Stimulated activated CD4-positive, alpha-beta T cell treated with anti-CD3 and anti-CD28 coated beads, Interleukin-1b, Interleukin-23, amount 100 ng/mL, for 1 hour (primary cell): ENCODE measurements at places on chromosomes 2 and 18.

- DNase-seq, result no peak
Measured at GRCh38 chr2:8346706-8347430, 335.0 kb upstream of the ID2 start.

DNA sequence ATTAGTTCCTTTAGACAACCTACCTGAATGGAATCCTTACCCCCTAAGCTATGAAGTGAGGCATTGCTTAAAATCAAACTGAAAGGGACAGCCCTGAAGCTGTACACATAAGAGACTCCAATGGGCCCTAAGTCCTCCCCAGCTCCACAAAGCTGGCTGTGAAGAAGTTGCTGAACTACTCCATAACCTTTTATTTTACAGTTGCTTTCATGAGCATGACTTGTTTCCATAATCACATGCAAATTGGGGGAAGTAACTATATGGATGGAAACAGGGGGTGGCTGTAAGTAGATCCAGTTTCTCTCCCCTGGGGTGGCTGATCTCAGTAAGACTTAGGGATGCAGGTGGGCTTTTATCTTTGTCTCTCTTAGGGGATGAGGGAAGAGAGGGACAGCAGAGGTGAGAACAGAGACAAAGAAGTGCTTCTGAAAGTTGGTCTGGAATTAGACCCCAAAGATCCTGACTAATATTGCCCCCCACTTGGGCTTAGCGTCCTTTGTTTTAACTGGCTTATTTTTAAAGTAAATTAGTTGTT is 5.5 kb downstream of the FZD5 start:
- no peak for DNase-seq

DNA sequence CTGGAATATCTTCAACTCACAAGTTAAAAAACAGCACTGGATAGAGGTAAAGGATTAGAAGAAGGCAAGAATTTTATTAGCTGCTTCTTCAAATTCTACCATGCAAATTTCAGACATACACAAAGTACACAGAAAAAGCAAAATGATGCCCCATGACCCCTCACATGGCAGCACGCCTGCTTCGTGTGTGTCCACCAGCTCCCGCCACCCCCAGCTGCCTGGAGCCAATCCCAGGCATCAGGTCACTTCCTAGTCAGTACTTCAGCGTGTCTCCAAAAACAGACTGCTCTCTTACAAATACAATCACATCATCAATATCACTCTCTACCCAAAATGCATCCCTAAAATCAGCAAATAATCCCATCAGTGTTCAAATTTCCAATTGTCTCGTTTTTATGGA is 35.8 kb downstream of the IMPA2 start:
- DNase-seq, result no peak

GRCh38 chr2:196399722-196400691 is 228.6 kb upstream of the STK17B start:
- DNase-seq, result no peak

- no peak for DNase-seq
Measured at GRCh38 chr2:119117408-119117807, 41.1 kb downstream of the C1QL2 start.

GRCh38 chr2:33378556-33379210 is 97.8 kb upstream of the RASGRP3 start:
- DNase-seq, result no peak

- no peak for DNase-seq
Measured at GRCh38 chr2:28322981-28323396, 69.7 kb upstream of the FOSL2 start.

DNA sequence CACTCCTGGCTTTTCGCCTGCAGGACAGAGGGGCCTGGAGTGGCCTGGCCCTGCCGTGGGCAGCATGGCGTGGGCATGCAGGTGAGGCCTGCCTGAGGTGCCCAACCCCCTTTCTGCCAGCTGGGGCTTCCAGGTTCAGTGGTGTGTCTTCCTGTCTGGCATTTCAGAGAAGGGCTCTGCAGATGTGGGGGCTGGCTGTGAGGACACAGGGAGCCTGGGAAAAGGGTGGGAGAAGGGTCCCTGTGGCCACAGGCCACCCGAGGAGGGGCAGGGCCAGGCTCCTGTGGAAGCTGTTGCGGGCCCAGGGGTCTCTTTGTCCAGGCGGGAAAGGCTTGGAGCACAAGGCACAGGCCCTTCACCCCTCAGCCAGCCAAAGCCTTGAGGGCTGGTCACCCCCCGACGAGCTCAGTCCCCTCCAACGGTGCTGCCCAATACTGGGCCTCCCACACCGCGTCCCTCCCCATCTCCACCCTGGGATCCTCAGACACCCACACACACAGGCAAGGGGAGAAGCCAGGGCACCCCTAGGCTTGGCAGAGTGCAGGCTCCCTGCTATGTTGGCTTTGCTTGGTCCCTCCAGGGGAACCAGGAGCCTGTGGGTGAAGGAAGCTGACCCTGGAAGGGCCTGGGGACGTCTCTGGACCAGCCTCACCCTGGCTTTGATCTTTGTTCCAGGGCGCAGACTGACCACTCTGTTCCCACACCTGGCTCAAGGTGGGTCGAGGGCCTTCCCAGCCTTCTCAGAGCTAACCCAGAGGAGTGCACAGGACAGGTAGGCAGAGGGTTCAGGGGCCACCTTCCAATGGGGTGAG is 3.7 kb upstream of the AQP12A start:
- DNase-seq, result no peak

DNA sequence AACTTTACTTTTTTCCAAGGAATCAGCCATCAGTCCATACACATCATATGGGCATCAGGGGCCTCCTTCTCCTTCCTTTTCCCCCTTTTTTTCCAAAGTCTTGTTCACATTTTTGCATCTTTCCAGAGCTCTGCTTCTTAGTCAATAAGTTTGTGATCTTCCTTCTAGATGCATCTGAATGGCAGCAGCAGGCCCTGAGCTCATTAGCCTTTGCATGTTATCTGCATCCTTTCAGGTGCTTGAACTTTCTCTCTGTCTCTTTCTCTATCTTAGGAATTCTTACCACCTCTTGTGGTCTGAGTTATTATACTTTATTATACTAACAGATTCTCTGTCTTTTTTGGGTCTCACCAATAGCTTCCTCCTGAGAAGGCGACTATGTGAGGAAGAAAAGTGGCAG is 312.4 kb upstream of the FANCL start:
- no peak for DNase-seq

DNA sequence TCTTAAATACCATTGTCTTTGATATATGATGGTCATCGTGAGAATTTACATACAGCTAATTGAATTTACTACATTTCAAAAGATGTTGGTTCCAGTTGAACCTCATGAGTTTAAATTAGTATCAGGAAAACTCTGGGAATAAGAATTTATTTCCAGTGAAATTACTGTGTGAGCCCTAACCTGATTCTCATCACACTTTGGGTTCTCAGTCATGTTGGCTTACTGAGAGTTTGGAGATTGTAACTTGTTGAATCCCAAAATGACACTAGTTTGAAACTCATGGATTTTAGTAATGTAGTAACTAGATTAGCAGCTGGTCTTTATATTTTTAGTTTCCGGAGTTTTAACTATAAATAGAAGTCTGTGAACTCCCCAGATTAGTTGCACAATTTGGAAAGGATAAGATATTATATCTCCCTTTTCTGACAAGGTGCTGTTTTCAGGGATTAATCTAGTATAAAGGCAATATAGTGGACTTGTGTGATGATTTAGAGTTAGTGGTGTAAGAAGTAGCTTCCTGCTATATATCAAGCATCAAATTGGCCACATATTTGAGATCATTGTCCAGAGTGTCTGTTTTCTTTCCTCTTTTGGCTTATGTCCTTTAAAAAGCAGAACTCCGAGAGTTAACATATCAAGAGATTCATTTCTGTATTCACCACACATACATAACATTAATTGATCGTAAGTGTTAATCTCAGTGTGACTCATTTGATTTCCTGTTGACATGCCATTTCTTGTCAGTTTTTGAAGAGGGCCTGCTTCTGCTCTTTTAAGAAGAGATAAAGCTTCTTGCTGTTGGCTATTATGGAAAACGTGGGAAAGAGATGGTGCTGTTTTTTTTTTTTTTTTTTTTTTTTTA is 15.7 kb downstream of the NDUFV2 start:
- DNase-seq, result no peak

DNA sequence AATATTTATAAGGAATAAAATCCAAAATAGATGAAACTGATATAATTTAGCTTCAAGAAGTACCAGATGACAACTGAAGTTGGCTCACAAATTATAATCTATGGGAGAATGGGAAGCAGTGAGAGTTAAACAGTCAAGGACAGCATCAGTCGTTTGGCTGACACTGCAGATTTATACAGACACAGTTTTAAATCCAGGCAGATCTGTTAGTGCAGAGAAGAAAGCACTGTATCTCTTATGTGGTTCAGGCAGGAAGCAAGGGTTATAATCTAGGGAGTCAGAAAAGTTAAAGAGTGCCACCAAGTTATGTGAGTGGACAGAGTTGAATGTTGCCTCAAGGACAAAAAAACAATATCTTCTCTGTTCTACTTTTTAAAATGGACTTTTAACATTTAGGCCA is 880.2 kb downstream of the TSN start:
- no peak for DNase-seq

DNA sequence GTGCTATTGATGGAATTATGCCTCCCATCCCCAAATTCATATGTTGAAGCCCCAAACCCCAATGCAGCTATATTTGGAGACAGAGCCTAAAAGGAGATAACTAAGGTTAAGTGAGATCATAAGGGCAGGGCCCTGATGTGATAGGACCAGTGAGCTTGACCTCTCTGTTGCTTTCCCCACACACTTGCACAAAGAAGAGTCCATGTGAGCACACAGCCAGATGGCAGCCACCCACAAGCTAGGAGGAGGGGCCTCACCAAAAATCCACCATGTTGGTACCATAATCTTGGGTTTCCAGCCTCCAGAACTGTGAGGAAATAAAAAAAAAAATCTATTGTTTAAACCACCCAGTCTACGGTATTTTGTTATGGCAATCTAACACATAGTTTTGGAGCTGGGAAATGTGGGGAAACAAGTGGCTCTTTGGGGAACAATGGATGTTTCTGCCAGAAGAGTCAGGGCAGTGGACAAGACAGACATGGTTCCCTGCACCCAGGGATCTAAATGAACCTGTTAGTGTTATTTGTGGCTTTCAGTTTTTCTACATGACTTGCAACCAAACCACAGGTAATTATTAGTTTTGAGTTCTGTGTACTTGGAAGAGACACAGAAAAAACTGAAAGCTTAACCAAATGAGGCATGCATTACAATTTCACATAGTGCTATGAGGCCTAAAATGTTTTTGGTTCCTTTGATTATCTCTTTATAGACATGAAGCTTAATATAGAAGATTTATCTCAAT is 259.1 kb downstream of the LTBP1 start:
- DNase-seq, result no peak

DNA sequence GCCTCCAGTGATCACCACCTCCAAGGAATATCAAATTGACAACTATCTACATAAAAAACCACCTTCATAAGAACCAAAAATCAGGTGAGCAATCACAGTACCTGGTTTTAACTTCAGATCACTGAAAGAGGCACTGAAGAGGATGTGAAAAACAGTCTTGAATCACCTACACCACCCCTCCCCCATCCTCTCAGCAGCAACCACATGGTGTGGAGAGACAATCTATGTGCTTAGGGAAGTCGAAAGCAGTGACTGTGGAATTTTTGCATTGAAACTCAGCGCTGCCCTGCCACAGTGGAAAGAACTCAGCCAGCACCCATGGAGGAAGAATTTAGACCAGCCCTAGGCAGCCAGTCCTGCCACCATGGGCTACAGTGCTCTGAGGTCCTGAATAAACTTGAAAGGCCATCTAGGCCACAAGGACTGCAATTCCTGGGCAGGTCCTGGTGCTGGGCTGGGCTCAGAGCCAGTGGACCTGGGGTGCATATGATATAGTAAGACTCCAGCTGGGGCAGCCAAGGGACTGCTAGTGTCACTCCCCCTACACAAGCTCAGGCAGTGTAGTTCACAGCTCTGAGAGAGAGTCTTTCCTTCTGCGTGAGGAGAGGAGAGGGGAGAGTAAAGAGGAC is 75.6 kb downstream of the ATL2 start:
- no peak for DNase-seq

DNA sequence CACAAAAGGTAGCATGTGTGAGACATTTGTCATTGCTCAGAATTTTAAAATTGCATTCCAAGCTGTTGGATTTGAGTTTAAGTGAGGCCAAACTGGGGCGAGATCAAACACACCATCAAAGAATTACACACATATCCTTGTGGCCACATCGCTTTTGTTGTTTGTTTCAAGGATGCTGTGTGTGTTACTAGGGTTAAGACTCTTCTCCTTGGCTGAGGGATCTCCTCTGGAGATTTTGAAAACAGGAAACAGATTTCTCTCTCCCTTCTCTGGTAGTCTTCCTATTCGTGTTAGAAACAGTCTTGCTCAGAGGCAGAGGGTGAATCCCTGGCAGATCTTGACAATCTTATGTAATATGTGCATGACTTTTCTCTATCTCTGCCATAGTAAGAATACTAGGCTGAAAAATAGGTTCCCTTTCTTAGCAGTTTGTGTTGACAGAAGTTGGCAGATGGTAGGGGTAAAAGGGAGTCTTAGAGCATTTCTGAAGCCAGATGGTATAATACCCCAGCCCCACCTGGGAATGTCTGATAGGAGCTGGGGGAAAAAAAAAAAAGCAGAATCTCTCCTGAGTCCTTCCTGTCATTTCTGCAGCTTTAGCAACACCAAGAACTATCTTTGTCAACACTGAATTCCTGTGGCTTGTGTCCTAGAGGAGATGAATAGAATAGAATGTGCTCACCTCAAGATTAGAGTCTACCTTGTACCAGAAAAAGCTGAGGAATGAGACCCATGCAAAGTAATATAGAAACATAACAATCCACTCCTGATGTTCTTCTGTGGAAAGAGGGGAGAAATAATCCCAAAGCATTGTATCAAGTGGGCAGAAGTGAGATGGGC is 101.8 kb downstream of the XRCC5 start:
- DNase-seq, result no peak

DNA sequence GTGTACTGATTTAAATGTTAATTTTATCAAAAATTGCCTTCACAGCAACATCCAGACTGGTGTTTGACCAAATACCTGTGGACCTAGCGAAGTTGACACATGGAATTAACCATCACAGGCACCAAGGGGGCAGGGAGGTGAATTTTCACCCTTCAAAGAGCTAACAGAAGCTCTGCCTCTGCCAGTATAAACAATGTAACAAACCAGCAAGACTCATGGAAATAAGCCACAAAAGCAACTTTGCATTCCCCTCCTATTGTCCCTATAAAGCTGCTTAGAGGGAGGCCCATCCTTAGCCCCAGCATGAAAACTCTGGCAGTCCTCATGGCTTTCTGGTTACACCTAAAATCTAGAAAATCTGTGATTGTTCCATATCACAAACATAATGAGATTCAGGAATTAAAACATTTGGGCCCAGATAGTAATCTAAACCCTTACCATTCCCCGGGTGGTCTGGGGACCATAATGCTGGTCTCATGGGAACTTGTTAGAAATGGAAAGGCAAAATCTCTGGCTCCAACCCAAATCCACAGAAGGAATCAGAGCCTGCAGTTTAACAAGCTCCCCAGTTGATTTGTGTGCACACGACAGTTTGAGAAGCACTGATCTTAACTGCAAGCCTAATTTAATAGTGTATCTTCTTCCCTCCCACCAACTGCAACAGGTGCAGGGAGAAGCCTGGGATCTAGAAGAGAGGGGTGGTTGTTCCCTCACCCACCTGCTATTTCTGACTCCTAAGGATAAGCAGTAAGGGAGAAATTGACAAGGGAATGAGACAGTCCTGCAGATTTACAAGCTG is 23.1 kb downstream of the SERPINB11 start:
- no peak for DNase-seq

- DNase-seq, result no peak
Measured at GRCh38 chr2:181573140-181573736, 83.7 kb downstream of the CERKL start.

- no peak for DNase-seq
Measured at GRCh38 chr2:102790091-102790455, 28.2 kb downstream of the TMEM182 start.

GRCh38 chr18:55239740-55240139 is 280.5 kb upstream of the CCDC68 start:
- DNase-seq, result no peak
